ENCODE measurements at places on chromosomes 11 and 22.

DNA sequence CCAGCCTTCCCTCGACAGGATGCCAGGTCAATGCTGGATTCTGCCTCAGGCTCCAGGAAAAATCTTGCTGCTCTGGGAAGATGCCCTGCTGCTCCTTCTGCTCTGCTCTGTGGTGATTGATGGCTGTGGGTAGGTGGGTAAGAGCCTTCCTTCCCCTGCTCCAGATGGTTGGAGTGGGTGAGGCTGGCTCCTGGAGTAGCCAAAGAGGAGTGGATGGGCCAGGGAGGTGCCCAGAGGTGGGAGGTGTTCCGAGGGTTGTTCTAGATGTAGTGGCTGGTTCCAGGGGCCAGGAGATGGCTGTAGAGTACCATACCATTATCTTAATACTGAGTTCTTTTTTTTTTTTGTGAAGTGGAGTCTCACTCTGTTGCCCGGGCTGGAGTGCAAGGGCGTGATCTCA lies 99.6 kb upstream of the THY1 start:
- peak; percentile 35 for DNase-seq

DNA sequence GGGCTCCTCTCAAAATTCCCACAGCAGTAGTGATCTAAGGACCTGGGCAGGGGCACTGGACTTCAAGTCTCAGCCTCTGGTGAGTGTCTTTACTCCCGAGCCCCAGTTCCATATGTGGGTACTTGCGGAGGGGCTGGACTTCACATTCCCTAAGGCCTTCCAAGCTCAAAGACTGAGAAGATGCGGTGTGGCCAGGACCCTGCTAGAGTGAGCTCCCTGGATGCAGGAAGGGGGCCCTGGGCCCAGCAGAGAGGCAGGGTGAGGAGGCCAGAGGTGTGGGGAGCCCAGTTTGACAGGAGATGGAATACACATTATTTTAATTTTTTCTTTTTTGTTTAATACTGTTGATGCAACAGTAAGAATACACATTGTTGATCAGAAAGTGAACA lies 83.7 kb downstream of the IGLL1 start:
- DNase-seq, result no peak

GRCh38 chr22:20436307-20436767 lies 1.3 kb downstream of the SCARF2 start:
- no peak for DNase-seq

DNA sequence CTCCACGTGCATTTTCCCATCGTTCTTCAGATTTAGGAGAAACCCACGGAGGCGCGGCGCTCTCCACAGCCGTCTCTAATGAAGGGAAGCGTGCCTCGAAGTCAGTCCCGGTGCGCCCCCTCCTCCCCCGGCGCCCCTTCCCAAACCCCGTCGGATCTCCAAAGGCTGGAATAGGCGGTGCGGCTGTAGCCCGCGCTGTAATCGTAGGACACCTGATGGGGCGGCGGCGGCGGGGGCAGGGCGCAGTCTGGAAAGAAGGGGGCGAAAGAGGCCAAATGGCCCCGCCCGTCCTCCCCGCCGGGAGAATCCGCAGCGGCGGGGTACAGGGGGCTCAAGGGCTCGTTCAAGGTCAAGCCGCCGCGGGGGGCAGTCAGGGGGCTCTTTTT lies 1.3 kb downstream of the FAM181B start:
- DNase-seq, result no peak

DNA sequence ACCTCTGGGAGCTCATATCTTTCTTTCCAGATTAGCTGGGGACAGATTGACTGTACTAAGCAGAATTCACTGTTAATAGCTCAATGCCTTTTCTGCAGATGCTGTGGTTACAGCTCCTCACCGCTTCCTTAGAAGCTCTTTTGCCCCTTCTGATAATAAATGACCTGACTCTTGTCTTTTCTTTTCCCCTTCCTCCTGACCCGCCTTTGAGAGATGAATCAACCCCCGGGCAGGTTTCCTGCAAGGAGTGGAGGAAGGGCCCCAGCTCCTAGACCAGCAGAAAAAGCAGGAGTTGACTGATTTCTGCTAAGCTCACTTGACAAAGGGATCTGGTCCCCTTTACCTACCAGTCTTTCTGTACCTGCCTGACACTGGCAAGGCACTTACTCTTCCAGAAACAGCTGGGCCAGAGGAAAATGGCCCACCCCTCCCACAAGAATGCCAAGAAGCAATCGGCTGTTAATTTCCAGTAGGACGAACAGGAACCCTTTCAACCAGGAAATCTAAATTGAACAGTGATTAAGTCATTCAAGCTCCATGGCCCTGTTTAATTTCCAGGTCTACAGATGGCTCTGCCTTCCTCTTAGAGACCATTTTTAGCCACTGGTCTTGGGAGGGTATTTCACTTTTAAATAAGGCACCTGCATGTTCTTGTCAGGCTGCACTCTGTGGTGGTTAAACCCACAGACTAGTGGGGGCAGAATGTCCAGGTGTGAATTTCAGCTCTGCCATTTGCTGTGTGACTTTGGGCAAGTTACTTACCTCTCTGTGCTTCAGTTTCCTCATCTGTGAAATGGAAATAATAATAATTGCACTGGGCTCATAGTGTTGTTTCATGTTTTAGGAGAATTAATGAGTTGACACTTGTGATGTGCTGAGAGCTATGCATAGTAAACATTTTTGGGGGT lies 67.5 kb downstream of the PRR5L start:
- no peak for DNase-seq

DNA sequence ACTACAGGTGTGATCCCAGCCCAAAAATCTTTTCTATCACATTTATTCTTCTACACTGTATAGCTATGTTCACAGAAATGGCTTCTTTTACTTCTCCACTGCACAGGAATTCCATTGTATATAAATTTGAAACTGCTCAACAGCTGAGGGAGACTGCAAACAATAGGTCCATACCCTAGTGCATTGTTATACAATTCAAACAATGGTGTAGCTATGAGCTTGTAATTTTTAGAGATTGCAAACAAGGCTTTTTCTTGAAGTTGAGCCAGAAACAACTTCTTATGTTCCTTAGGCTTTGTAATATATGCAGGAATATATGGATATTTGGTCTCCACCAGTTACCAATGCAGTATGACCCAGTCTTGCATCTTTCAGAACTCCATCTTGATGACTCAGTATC lies 19.5 kb upstream of the SIK3 start:
- no peak for DNase-seq

- no peak for DNase-seq
Observed at GRCh38 chr22:37161443-37161842, 11.7 kb upstream of the IL2RB start.

Data from heart left ventricle (tissue), 16 donors.